SK-N-SH (cell line): ENCODE measurements at places on chromosomes 7 and 10. TPM values are rescaled to one million over a fixed set of nuclear protein-coding genes. Genes with fewer than 3 reads are reported as not detected.

COL13A1 gene
- 21.0 and 26.7 TPM in 2 replicates for polyA plus RNA-seq

GRK5 gene
- polyA plus RNA-seq, result 9.5 and 12.1 TPM in 2 replicates

DNAH11 gene
- polyA plus RNA-seq, result 0.77 and 1.2 TPM in 2 replicates

FAS gene
- 31.5 and 44.2 TPM in 2 replicates for polyA plus RNA-seq

LDB3 gene
- polyA plus RNA-seq, result 0.48 and 0.73 TPM in 2 replicates

GARIN1A gene
- 1.2 TPM in 2 replicates for polyA plus RNA-seq

CALML3 gene
- not detected in 2 replicates for polyA plus RNA-seq

SHH gene
- polyA plus RNA-seq, result not detected in 2 replicates

DEPP1 gene
- 5.3 and 6.1 TPM in 2 replicates for polyA plus RNA-seq

FRMD4A gene
- 34.5 and 37.7 TPM in 2 replicates for polyA plus RNA-seq

MYOZ1 gene
- polyA plus RNA-seq, result 0.24 and 0.26 TPM in 2 replicates

PTPRE gene
- 6.2 and 11.8 TPM in 2 replicates for polyA plus RNA-seq

CLEC5A gene
- polyA plus RNA-seq, result not detected in 2 replicates

CPN1 gene
- polyA plus RNA-seq, result not detected in 2 replicates

BMPER gene
- polyA plus RNA-seq, result 18.2 and 20.0 TPM in 2 replicates

CCDC172 gene
- not detected in 2 replicates for polyA plus RNA-seq

CEP55 gene
- polyA plus RNA-seq, result 9.8 and 11.3 TPM in 2 replicates

VAX1 gene
- polyA plus RNA-seq, result not detected in 2 replicates

ASB4 gene
- polyA plus RNA-seq, result not detected in 2 replicates

SPDYE2 gene
- polyA plus RNA-seq, result not detected in 2 replicates

MKI67 gene
- polyA plus RNA-seq, result 5.7 and 7.5 TPM in 2 replicates

CALCR gene
- 0.06 and 0.12 TPM in 2 replicates for polyA plus RNA-seq

CPA2 gene
- 0.03 TPM in 1 of 2 replicates, not detected in the other for polyA plus RNA-seq

RGS10 gene
- 41.2 and 44.6 TPM in 2 replicates for polyA plus RNA-seq

SLC26A4 gene
- polyA plus RNA-seq, result 0.61 and 0.78 TPM in 2 replicates

TMEM243 gene
- polyA plus RNA-seq, result 31.1 and 36.5 TPM in 2 replicates

PRXL2A gene
- polyA plus RNA-seq, result 14.0 and 15.6 TPM in 2 replicates

SYNPO2L gene
- 0.05 TPM in 1 of 2 replicates, not detected in the other for polyA plus RNA-seq

TMEM106B gene
- 20.4 and 27.3 TPM in 2 replicates for polyA plus RNA-seq
